Glutamatergic neuron (in vitro differentiated cells): ENCODE measurements at places on chromosomes 5 and 9.

DNA sequence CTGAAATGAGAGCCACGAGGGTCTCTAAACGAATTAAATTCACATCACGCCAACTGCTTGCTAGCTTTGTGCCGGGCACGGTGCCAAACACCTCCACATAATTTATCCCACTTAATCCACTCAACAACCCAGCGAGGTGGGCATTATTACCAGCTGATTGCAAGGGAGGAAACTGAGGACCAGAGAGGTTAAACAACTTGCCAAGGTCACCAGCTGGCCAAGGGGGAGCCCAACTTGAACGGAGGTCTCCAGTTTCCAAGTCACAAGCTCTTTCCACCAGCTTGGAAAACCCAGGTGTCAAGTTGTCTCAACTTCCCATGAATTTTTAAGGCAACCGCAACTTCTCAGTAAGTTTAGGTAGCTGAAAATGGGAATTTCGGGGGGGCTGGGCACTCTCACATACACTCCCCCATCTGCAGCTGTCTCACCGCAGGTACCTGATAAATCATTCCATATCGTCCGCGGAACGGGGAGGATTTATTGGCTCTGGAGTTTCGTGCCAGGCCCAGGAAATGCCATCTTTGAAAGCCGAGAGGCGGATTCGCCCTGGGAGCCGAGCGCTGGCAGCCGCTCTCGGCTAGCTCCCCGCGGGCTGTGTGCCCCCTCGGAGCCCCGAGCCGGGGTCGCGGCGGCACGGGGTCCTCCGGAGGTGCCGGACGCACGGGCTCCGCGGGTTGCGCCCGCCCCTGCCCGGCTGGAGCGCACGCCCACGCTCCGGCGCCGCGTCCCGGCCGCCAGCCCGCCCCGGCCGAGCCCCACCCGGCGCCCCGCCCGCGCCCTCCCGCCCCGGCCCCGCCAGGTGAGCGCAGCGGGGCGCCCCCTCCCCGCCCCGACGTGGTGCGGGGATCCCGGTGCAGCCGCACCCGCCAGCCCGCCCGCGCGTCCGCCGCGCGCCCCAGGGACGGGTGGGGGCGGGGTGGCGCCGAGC is 617 bp downstream of the PTPN3 start:
- no peak for DNase-seq

- DNase-seq: no peak
These were observed 2.2 kb upstream of the CEP120 start for GRCh38 chr5:123425431-123425830.

DNA sequence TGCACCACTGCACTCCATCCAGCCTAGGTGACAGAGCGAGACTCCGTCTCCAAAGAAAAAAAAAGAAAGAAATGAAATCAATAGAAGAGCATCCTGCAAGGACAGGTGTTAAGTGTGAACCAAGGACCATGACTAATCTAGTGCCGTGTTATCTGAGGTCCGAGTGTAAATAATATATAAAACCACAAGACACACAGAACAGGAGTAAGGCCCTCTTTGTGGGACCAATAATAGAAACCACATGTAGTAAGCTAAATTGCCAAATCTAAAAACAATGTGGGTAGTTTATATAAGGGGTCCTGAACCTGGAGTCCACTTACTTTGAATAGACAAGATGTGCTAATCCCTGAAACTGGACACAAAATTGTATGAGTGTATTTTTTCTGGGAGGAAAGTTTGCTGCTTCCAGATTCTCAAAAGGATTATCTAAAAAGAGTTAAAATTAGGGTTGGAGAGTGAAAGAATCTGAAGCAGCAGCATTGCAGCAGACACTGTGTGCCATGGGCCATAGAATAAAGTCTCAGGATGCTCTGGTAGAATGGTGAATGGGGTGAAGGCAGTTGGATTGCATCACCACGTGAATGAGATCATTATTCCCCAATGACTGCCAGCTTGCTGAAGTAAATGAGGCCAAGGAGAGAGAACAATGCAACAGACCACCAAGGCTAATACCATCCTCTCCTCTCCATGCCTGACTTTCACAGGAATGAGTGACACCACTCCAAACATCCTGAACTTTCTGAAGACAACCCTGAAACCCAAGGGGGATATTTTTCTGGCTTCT is 222.7 kb downstream of the DCP2 start:
- DNase-seq: no peak

GRCh38 chr5:23823521-23823920 is 316.1 kb downstream of the PRDM9 start:
- DNase-seq: no peak

DNA sequence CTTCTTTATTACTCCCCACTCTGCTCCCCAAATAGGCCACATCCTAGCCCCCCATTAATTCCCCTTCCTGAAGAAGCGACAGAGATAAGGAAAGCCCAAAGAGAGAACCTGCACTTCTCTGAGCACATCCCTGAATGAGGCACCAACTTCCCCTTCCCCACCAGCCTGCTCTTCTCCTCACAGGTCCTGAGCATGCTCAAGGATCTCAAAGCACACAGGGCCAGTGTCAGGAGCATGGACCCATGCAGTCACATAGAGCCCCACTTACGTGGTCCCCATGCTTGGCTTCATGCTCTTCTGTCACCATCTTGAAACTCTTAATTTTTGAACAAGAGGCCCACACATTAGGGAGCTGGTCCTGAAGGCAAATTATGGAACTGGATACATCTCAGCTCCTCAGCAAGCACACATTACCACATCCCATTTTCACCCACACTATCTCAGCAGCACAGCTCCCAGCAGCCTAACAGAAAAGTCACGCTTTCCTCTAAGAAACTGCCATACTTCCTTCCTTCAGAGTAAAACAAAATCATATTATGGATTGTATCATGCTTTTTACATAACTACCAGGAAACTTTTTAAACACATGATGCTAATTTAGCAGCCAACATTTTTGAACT is 99.8 kb downstream of the NFIB start:
- DNase-seq: no peak

DNA sequence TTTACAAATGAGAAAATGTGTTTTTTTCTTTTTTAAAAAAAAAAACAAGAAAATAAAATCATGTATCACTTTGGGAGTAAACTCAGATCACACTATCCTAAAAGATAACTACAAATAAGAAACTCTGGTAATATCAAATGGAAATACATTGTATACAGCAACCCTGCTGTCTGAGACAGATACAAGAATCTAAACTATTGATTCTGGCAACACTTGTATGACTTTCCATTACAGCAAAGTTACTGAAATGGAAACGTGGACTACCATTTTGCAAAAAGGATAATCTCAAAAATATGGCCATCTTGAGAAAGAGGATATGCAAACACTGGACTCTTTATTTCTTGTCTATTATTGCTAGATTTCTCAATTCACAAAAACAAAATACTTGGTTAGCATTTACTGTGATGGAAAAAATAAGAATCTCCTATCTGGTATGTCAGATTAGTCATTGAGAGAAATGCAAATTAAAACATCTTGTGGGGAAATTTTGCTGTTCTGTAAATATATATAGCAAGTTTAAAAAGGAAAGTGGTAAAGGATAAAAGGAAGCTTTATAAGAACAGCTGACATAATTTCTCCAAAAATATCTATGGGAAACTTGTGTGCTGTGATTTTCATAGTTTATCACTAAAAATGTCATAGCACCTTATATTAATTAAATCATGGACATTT is 112.9 kb upstream of the FER start:
- DNase-seq: no peak

DNA sequence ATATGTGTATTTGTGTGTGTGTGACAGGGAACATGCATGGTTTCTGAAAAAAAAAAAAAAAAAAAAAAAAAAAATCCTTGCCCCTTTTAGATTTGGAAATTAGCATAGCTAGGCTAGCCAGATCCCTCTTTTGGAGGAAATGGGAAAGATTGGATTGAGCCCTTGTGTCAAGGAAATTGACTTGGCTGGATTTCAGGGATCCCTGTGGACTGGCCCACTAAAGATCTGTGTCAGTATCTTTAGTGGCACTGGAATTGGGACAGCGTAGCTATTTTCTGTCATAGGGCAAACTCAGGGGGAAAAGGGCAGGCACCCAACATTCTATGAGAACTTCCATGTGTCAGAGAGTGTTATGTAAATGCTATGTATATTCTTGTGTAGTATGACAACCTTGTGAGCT is 35.4 kb downstream of the SH3GL2 start:
- DNase-seq: no peak

DNA sequence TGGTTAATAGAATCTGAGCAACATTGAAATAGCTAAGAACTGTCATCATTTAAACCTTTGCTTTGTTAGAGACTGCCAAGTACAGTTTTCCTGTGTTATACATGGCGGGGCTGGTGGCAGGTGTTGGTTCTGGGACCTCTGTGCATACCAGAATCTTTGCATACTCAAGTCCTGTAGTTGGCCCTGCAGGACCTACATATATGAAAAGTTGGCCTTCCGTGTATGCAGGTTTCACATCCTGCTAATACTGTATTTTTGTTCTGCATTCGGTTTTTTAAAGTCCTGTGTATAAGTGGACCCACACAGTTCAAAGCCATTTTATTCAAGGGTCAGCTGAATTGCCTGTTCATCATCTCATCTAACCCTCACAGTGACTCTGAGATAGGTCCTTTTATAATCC is 36.4 kb downstream of the LARP1 start:
- DNase-seq: no peak

DNA sequence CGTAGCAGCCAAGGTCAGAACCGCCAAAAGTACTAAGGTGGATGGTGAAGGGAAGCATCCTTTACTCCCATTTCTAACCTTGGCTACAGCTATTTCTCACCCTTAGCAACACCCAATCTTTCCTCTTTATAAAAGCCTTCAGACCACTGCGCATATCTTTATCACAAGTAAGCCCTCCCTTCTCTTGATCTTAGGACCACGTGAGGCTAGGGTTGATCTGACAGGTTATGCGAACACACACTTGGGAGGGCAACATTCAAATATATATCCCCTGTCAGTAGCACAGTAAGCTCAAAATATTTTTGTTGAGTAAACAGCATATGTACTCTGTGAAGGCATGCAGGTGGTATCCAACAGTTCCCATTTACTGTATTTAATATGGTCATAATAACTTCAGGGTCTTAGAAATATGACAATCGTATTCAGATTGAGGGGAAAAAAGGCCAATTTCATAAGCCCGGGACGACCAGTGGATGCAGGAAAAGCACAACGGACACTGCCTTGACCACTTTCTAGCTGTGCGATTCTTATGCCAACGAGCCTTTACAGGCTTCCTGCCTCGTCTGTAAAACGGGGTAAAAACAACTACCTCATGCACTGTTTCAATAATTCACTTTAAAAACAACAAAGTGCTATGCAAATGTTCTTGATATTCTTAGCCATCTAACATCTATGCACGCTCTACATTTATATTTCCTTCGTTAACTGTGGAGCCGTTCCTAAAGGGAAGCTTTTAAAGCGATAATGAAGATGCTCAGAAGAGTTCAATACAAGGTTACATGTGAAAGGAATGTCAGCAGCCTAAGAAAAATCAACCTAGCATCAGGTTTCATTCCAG is 1.3 kb downstream of the ARSB start:
- no peak for DNase-seq

DNA sequence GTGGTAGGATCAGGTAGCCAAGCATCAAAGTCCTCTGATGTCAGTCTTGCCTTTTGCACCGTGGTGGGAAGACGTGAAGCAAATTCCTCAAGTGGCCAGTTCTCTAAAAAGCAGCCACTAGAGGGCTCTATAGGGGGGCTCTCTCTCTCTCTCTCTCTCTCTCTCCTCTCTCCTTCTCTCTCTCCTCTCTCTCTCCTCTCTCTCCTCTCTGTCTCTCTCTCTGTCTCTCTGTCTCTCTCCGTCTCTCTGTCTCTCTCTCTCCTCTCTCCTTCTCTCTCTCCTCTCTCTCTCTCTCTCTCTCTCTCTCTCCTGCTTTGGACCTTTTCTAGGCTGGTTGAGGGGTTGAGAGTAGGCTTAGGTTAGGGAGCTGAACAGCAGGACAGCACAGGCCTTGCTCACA is 13.9 kb upstream of the OSMR start:
- DNase-seq: no peak

DNA sequence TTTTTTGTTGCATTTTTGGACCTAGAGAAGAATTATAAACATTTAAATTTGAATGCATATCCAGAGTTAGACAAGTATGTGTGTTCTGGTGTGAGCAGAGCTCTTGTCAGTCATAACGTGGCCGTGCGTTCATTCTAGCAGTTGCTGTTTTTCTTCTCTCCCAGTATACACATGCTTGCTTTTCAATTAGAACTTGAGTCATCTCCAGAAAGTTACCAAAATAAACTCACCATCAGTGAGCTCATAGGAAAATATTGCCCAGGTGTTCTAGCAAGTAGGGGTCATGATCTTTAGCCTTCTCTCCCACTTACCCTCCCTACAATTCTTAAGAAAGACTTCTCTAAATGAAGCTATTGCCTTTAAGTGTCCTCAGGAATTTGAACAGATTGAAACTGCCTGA is 247.5 kb upstream of the TUT7 start:
- no peak for DNase-seq

GRCh38 chr5:119313658-119314605 is 41.9 kb upstream of the TNFAIP8 start:
- no peak for DNase-seq

DNA sequence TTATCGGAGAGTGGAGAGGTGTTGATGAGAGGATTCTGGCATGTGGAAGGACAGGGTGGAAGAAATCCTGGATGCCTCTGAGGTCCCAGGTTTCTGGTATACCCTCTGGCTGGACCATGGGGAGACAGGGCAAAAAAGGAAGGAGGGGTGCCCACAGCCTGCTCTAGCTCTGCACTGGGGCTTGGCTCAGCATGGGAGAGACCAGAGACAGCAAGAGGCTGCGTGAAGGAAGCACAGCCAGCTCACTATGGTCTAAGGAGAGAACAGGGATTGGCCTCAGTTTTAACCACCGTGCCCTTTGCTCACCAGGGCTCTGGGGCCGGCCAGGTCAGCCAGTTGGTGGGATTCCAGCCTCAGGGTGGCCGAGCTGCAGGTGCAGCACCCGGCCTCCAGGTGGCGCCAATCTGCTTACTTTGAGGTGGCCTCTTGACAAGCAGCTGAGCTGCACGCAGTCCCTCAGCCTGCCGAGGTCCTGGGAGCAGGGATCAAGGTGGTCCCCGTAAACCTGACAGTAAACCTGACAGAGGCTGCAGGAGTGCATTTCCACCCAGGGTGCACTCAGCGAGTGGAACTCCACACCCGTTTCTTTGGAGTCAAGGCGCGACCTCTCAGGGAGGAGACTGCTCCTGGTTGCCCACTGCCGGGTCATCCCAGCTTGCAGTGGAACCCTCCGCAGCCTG is 25.0 kb upstream of the SPTLC1 start:
- DNase-seq: peak; percentile 95

DNA sequence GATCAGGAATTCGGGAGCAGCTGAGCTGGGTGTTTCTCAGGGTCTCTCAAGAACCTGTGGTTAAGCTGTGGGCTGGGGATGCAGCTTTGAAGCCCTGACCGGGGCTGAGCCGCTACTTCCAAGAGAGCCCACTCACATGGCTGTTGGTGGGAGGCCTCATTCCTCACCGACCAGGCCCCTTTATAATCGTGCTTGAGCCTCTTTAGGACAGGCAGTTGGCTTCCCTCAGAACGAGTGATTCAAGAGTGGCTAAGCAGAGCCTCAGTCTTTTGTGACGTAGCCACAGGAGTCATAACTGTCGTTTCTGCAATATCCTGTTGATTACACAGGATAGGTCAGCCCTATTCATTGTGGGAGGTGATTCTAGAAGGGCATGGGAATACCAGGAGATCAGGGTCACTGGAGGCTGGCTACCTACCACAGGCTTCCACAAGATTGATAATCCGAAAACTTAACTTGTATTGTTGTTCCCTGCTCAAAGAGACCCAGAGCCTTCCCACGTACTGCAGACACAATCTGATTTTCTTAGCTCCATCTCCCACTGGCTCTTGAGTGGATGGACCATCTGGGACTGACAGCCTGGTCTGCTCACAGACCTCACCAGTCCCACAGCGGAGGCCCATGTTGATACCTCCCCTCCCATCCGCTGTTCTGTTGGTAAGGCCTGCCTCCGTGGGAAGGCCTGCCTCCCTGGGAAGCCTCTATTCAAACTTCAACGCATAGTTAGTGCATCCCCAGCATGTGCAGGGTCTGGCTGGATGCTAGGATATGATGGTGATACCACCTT is 3.0 kb upstream of the ERGIC1 start:
- no peak for DNase-seq
